ENCODE measurements at places on chromosomes 2 and 18.
A peak's percentile ranks its signal among the peaks of the same experiment; 100 is the strongest.

DNA sequence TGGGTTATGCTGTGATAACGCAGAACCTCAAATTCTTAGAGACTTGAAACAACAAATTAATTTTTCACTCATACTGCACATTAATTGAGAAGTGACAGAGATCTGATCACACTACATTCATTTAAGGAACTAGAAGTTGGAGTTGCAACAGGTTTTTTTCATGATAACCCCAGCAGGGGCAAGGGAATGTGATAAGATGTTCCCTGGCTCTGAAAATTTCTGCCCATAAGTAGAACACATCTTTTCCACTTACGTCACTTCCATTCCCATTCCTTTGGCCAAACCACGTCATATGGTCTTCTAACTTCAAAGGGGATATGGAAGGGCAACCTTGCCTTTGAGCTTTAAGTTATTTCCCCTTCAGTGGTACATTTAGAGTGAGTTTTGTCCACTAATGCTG, 29.7 kb upstream of the PSME4 start:
- no peak for DNase-seq

DNA sequence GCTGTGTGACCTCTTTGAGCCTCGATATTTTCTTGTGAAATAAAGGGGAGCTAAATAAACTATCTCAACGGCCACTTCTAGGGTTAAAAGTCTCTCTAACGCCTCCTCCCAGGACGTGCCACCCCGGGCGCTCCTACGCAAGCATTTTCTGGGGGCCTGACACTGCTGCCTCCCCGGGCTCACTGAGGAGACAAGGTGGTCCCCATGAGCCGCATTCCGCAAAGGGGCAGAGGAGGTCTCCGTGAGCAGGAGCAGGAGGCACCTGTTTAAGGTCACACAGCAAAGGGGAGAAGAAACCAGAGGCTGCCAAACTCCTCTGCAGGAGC, 913 bp upstream of the WNT10A start:
- DNase-seq = no peak

DNA sequence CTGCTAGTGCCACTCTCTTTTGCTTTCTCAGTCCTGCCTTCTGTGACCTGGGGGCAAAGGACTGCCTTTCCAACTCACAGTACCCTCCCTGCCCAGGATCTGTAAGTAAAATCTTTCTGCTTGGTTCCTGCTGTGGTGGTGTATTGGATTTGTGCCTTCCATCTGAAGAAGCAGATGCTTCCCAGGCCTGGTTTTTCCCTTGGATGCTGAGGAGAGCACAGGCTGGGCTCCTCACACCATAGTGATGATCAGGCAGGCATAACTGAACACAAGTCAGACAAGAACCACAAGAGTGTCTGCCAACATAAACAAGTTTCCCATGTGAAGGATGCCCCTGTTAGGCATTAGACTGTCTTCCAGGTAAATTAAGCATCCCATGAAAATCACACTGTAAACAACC, 121.3 kb upstream of the NRXN1 start:
- DNase-seq = no peak

- peak; percentile 39 for DNase-seq
Observed at GRCh38 chr2:12430407-12431133, 286.2 kb upstream of the TRIB2 start.

- DNase-seq = no peak
Observed at GRCh38 chr2:158618891-158619490, 162.2 kb downstream of the PKP4 start.

DNA sequence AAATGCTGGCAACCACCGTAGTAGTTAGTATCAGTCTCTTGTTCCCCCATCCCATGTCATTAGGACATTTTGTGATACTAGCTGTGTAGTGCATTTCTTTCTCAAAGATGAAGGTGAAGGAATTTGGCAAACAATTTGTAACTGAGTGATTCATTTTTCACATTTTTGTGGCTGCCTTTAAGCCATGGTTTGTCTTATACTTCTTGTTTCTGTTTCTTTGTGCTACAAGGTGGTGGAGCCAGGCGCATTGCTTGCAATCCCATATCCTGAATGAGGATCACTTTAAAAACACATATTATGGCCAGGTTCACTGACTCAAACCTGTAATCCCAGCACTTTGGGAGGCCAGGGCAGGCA, 40.6 kb downstream of the GPD2 start:
- no peak for DNase-seq

GRCh38 chr18:31857526-31858106, 85.3 kb downstream of the TRAPPC8 start:
- DNase-seq = no peak

GRCh38 chr2:124967325-124967724, 942.2 kb downstream of the CNTNAP5 start:
- no peak for DNase-seq

DNA sequence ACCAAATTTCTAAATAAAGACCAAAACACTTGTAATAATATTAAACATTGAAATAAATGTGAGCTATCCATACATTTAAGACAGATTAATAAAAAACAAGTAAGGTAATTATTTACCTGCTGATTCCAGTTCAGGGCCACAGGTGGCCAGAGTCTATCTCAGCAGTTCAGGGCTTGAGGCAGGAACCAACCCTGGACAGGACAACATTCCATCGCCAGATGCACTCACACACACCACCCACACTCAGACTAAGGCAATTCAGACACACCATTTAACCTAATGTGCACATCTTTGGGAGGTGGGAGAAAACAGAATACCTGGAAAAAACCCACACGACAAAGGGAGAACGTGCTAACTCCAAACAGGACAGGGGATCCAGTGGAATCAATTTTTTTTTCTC, 14.1 kb upstream of the WDSUB1 start:
- no peak for DNase-seq

GRCh38 chr2:173989160-173989883, 24.1 kb upstream of the SP3 start:
- no peak for DNase-seq

DNA sequence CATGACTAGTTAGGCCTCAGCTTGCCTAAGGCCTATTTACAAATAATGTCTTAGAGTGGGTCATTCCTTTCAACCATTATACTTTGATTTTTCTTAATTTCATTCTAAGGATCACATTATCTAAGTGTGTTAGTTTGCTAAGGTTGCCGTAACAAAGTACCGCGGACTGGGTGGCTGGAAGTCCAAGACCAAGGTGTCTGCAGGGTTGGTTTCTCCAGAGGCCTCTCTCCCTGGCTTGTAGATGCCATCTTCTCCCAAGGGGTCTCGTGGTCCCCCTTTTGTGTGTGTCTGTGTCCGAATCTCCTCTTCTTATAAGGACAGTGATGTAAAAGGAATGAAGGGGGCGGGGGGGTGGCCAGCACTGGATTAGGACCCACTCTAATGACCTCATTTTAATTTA, 18.4 kb upstream of the ITM2C start:
- no peak for DNase-seq

- no peak for DNase-seq
Observed at GRCh38 chr18:44783371-44783770, 102.7 kb downstream of the SETBP1 start.

GRCh38 chr18:23033056-23033455, 99.9 kb downstream of the RBBP8 start:
- DNase-seq = no peak

DNA sequence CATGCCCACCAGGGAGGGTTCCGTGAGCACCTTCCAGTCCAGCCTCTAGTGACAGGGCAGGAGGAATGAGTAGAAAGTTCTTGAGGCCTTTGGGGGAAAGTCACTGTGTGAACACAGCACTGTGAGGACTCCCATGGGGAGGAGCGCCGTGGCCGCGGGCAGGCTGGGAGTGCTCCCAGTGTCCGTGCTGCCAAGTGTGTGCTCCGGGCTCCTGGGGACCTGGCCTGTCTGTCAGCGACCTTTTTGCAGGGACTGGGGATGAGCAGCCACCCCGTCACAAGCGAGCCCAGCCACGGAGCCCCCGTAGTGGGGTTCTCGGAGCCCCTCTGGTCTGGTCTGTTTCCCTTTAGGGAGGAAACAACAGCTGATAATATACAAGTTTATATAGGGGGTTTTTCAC, 36.8 kb downstream of the PDIA6 start:
- no peak for DNase-seq

GRCh38 chr2:212384027-212384426, 154.6 kb downstream of the ERBB4 start:
- no peak for DNase-seq

DNA sequence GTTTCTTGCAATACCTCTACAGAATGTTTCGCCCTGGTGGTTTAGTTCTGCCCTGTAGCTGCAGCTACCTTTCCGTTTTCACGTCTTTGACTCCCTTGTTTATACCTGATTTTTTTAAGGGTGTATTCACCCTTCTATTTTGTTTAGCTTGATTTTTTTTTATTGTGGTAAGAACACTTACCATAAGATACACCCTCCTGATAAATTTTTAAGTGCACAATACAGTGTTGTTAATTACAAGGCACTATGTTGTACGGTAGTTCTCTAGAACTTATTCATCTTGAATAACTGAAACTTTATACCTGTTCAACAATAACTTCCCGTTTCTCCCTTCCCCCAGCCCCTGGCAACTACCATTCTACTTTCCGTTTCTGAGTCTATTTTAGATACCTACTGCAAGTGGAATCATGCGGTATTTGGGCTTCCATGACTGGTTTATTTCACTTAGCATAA, 48.9 kb upstream of the NABP1 start:
- no peak for DNase-seq

DNA sequence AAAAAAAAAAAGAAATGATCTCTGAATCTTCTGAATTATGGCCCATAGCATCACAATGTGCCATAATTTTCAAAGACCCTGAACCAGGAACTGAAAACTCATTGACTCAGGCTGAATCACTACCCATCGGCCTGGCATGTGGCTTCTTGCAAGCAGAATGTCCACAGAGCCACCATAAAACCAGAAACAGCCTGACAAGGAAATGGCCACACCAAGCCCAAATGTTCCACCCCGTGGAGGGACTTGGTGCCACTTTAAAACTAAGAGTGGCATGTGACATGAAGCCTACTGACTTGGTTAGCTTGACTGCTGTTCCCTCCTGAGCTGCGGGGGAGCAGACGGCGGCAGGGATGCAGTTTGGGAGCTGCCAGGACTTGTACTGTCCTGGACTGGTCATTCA, 71.2 kb upstream of the RBM44 start:
- no peak for DNase-seq

DNA sequence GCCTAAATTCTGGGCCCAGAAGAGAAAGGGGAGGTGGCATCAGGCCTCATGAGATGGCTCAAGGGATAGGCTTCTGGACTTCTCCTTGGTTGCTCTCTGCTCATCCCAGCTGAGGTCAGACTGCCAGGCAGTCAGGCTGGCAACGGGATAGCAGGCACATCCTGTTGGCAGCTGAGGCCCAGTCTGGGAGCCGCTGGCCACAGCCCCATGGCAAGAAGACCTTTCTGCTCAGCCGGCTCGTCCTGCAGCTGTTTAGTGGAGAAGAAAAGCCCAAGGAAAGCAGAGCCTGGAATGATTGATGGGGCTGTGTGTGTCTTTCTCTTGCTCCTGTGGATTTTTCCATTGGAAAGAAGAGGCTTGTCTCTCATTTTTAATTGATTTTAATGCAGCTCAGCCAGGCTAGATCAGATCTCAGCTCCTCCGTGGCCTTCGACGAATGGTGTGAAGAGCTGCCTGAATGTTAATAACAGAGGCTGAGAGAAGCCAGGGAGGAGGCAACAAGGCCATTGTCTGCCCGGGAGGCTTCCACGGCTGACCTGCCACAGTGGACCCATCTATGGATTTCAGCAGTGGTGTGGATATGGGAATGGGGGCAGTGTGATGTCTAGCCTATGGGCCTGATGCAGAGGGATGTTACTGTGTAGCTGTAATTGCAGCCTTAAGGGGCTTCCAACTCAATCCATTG, 99.5 kb downstream of the HS1BP3 start:
- DNase-seq = no peak

- no peak for DNase-seq
Observed at GRCh38 chr18:48468151-48468550, 59.0 kb upstream of the ZBTB7C start.

- DNase-seq = peak; percentile 18
Observed at GRCh38 chr2:128734521-128735295, 416.0 kb upstream of the HS6ST1 start.

GRCh38 chr2:176751314-176752227, 461.0 kb upstream of the HNRNPA3 start:
- DNase-seq = no peak

GRCh38 chr2:209834767-209835166, 63.1 kb downstream of the UNC80 start:
- no peak for DNase-seq

DNA sequence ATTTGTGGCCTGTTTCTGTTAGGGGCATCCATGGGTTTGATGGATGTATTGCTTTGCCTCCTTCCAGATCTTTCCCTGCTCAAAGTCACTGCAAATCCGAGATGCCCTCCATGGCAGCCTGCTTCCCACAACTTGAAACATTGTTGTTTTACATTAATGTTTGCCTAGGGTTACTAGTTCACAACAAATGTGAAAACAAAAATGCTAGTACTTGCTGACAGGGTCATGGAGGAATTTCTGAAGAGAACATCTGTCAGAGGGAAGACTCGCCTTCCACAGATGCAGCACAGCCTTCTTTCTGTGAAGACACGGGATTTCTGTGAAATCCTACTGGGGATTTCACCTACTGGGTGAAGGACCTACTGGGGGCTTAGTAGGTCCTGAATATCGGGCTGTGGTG, 260.0 kb upstream of the FN1 start:
- DNase-seq = no peak

DNA sequence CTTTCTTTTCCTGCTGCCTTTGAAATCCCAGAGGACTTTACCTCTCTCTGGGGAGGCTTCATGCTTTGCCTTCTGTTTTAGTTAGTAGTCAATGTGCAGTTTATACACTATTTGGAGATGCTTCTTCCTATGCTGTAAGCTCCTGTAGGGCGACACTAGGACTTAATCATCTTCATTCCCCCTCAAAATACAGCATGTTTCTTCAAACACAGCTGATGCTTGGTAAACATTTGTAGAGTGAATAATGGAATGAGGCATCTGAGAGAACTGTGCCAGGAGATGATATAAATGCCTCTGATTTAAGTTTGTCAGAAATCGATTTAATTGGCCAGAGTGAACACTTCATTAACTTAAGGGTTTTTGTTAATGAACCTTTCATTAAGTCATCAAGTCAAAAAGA, 43.4 kb downstream of the LHCGR start:
- no peak for DNase-seq

GRCh38 chr18:13313006-13313686, 94.6 kb downstream of the LDLRAD4 start:
- DNase-seq = peak; percentile 16

GRCh38 chr2:108607706-108608301, 73.5 kb downstream of the LIMS1 start:
- peak; percentile 40 for DNase-seq

GRCh38 chr2:172930871-172931255, 144.8 kb upstream of the MAP3K20 start:
- no peak for DNase-seq

GRCh38 chr2:1713142-1713838, 31.0 kb downstream of the PXDN start:
- no peak for DNase-seq

Data from stimulated activated CD4-positive, alpha-beta T cell treated with anti-CD3 and anti-CD28 coated beads, Interleukin-1b, Interleukin-23, amount 100 ng/mL, for 48 hours (primary cell).